ENCODE measurements at places on chromosomes 7 and 10.

DNA sequence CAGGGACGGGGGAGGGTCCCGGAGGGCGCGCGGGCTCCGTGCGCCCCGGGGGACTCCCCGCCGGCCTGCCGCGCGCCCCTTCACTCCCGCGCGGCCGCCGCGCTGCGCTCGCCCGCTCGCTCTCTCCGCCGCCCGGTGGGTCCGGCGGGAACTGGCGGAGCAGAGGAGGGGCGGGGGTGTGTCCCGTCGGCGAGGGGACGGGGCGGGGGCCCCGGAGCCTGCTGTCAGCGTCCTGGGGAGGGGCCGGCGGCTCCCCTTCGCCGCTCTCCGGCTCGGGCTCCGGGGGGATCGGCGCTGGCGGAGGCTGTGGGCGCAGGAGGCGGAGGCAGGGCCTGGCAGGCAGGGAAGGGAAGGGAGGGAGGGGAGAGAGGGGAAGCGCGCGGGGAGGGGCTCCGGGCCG lies at the start of gene SH3PXD2A:
Gene SH3PXD2A (minus strand): TSS at position 153 of the 400 bp plus-strand sequence. CDS start 310 bp downstream, outside the sequence.
- no peak for DNase-seq

DNA sequence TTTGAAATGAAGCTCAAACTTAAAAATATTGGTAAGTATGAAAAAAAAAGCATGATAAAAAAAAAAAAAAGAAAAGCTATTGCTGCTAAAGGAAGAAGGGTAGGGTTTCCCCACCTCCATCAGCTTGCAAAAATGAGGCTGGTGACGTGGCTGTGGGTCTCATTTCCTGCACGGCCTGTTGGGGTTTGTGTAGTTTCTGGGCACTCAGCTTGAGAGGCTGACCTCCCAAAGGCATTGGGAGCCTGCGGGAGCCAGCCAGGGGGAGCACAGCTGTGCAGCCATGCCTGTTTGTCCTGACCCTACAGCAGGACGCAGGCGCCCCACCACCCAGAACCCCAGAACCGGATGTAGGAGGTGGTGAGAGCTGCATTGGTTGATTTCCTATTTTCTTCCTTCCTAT lies 48.8 kb upstream of the CARD11 start:
- no peak for DNase-seq

DNA sequence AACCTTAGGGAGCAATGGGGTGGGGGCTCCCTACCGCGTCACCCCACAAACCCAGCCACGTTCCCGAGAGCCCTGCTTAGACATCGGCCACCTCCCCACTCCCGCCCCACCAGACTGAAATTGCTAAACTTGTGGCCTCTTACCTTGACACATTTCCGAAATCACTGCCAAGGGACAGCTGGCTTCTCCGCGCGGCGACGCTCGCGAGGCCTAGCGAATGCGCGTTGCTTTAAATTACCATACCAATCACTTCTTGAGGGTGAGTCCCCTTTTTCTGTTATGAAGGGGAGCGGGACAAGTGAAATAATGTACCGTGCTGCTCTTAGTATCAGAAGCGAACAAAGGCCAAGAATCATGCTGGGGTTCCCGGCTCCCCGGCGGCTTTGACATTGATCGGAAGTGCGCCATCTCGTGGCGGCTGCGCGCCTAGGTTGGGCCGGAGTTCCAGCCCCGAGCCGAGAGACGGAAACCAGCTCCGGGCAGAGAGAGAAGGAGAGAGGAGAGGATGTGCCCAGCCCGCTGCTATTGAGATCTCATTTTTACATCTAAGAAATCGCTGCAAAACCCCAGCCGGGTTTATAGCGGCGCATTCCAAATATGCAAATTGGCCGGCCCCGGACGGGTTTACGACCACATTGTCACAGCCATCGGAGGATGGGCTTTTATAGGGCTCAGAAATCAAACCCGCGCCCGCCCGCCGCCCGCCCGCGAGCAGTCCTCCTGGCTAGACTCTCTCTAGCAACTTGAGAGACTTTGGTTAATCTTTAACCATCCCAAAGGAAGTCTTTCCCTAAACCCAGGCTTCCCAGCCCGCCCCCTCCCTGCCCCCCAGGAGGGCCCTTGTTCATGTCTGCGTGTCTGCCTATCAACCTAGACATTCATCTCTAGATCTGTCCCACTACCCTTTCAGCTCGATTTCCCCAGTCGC lies 5.3 kb downstream of the HOXA11 start:
- no peak for DNase-seq

GRCh38 chr10:22992075-22992474 lies 64.2 kb downstream of the ARMC3 start:
- no peak for DNase-seq

GRCh38 chr7:5502721-5503243 lies 79.1 kb upstream of the TNRC18 start:
- DNase-seq = no peak

- no peak for DNase-seq
These were observed 47.6 kb upstream of the PPIF start for GRCh38 chr10:79299397-79300241.

DNA sequence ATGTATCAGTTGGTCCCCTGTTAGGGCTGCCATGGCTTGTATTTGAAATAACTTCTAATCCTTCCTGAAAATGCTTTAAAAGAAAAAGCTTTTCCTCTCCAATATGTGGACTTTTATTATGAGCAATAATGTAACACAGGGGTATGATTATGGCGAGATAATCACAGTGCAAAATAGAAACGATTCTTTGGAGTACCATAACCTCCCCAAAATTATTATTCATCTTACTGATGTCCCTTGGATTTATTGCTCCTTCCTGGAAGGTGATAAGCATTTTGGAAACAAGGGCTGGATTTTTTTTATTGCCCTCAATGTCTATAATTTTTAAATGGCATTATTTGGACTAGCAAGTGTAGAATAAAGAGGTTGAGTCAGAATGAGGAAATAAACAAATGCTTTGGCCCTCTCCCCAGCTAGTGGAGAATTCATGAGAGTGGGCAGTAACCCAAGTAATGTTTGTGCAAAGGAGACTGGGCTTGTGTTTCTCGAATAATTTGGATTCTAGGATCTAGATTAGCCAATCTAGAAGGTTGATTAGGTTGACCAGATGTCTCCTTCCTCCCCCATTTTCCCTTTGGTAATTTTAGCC lies 403.9 kb upstream of the CELF2 start:
- DNase-seq = no peak

DNA sequence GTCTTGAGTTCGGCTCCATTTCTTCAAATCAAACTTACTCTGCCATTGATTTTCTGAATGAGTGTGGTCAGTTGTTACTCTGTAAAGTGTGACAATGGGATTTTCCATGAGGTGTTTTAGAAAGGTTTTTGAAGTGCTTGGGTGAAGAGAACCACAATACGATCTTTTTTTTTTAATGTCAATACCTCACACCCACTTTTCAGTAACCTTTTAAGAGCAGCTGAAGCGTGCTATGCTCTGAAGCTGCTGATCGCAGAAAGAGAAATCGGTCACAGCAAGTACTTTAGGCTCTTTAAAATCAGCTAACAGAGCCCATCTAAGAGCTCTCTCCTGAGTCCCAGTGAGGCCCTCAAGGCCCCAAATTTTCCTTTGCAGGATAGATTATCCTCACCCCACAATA lies 34.4 kb upstream of the YAE1 start:
- no peak for DNase-seq

DNA sequence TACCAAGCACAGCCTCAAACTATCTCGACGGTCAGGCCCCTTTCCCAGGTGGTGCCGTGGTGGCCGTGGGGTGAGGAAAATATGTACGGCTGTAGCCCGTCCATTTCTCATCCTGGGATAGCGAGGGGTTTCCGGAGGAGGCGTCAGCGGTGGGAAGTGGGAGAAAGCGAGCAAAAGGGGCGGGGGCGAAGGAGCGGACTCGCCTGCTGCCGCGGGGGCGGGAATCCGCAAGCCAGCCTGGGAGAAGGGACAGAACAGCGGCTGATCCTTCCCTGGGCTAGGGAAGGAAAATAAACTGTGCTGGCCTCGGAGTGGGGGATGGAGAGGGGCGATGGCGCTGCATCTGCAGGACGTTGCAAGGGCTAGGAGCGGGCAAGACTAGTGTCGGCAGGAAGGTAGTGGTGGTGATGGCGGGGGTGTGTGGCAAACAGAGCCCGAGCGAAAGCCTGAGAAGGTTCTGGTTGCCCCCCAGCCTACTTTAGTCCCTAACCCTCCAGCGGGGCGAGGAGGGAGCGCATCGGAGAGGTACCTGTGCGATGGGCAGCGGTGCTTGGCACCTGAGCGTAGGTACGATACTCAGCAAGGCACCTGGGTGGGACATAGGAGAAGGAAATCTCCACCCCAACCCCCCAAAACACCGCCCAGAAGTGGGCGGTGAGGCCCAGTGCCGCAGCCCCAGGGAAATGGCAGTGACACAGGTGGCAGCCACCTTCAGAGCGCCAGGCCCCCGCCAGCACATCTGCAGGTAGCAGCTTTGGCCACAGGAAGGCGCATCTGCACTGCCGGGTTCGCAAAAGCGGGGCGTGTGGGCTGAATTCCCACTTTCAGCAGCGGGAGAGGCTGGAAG lies 49.9 kb upstream of the STEAP1B start:
- peak; percentile 48 for DNase-seq

GRCh38 chr7:99314504-99314903 lies 11.2 kb upstream of the ARPC1A start:
- DNase-seq = peak; percentile 25

GRCh38 chr10:10785627-10786026 lies 232.0 kb upstream of the CELF2 start:
- no peak for DNase-seq

GRCh38 chr7:79828866-79829265 lies 305.8 kb upstream of the GNAI1 start:
- DNase-seq = no peak

DNA sequence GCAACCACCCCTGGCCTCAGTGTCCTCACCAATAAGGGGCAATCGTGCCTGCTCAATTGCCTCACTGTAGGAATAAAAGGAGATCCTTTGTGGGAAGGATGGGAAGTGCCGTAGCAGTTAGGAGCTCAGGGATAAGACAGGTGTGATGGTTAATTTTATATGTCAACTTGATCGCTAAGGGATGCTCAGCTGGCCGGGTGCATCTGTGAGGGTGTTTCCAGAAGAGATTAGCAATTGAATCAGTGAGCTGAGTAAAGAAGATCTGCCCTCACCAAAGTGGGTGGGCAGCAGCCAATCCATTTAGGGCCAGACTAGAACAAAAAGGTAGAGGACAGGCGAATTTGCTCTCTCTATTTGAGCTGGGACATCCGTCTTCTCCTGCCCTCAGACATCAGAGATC lies 46.3 kb downstream of the BUB3 start:
- no peak for DNase-seq

- DNase-seq = no peak
These were observed 493 bp downstream of the WDR91 start for GRCh38 chr7:135210888-135211178.

GRCh38 chr10:69818676-69819239 lies 17.1 kb downstream of the COL13A1 start:
- no peak for DNase-seq

GRCh38 chr7:97118306-97118917 lies 914 bp downstream of the SDHAF3 start:
- no peak for DNase-seq

- DNase-seq = no peak
These were observed 3.2 kb upstream of the KIF5B start for GRCh38 chr10:32059472-32059871.

- no peak for DNase-seq
These were observed 11.7 kb upstream of the CDK14 start for GRCh38 chr7:90584378-90584777.

DNA sequence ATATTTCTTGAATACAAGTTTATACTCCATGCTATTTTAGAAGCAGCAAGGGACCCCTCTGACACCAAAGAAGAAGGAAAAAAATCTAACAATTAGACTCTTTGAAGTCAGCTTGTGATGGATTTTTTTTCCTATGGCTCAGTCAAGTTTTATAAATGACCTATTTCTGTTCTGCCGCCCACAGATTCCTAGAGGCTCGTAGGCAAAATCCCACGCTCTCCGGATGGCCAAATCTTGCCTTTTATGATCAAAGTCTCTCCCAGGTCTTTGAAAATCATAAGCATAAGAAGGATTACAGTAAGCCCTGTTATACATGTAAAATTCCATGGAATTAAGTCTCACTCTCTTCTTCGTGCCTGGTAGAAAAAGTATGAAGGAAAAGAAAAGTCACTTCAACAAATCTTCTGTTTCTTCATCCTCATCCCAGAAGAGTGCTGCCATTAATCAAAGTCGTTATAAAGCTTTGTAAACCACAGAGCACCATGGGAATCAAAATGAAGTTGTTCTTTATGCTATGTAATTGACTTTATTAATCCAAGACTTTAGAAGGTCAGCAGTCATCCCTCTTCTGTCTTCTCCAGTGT lies 33.1 kb downstream of the ASB13 start:
- no peak for DNase-seq

GRCh38 chr10:17607603-17608332 lies 9.4 kb downstream of the HACD1 start:
- DNase-seq = peak; percentile 8

- no peak for DNase-seq
These were observed 290.7 kb downstream of the KLF6 start for GRCh38 chr10:3494131-3494837.

- DNase-seq = no peak
These were observed 863 bp downstream of the CCNY start for GRCh38 chr10:35336921-35337823.

DNA sequence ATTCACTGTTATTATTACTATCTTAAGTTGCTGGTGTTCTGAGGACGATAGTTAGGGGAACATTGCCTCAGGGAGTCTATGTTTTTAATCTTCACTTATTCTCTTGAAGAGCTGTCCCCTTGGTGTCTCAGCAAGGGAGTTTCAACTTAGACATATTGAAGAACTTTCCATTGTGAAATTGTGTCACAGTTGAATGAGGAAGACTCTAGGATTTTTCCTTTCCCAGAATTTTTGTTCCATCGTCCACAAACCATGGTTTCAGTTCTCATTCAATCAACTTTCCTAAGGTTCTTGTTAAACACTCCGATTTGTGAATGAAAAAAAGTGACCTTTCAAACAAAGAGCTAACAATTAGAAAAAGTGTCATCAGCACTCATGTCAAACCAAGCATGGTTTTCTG lies 128.3 kb downstream of the GATA3 start:
- DNase-seq = no peak

GRCh38 chr7:2616387-2617324 lies 15.1 kb upstream of the TTYH3 start:
- no peak for DNase-seq

DNA sequence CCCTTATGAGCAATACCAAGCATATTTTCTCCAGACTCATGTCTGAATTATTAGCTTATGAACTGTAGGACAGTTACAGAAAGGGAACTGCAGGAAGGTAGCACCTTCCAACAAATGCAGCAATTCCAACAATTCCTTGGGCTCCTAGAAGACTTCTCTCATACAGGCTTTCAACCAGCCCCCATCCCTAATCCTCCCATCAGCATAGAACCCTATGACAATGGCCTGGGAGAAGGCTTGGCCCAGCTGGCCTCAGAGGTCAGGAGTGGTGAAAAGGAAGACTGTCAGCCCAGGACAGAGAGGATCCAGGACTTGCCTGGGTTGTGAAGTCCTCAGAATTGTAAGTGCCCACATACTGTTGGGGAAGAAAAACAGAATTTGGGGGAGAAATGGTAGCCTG lies 5.9 kb downstream of the VPS41 start:
- no peak for DNase-seq

DNA sequence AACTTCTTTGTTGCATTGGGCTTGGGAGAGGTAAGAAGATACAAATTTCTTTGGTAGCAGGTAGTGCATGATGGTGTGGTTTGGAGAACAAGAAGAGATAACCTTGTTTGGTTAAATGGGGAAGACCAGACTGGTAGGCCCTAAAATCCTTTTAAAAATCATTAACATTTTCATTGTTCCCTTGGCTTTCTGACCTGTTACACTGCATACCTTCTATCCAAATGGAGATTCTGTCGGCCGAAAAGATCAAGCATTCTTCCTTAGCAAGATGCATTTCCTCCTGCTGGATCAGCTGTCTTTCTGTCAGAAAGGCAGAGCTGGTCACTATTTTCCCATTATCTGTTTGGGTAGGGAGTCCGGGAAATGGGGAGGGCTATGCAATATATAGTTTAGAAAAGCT lies 33.7 kb downstream of the AGK start:
- DNase-seq = no peak
